ENCODE measurements at places on chromosomes 4 and X.

GRCh38 chrX:79170476-79171035 lies 26.1 kb downstream of the GPR174 start:
- no peak for DNase-seq

GRCh38 chr4:2406406-2406805 lies 12.0 kb downstream of the ZFYVE28 start:
- DNase-seq: no peak

DNA sequence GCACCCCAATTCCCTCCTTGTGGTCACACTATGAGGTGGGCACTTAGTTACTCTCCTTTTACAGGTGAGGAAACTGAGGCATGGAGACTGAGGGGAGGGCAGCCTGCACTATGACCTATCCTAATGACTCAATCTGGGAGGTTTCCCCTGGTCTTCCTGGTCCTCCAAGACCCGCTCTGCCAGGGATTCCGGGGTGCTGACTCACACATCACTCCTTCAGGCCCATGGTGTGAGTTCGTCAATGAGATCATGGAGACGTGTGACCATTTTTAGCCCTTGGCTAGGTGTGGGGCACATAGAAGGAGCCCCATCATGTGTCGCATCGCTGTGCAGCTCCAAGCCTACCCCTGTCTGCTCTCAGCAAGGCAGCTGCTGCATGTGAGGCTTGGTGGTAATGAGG lies 32.4 kb upstream of the BCOR start:
- no peak for DNase-seq

DNA sequence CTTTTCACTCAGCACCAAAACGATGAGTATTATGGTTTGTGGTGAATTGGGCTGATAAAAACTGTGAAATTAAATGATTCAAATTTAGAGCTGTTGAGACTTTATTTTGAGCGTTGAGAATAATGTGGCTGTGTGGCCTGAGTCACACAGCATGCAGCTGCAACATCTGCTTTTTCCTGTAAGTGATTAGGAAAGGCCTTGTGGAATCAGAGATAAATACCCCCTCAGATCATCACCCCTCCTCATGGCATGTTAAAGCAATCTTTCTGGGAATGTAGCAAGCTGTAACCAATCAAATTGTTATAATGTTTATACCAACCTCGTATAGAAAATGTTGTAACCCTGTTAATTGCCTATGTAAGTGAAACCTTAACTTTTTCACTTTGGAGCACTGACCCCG lies 90.0 kb upstream of the GRPR start:
- no peak for DNase-seq

GRCh38 chr4:168765726-168766125 lies 244.3 kb downstream of the CBR4 start:
- no peak for DNase-seq

DNA sequence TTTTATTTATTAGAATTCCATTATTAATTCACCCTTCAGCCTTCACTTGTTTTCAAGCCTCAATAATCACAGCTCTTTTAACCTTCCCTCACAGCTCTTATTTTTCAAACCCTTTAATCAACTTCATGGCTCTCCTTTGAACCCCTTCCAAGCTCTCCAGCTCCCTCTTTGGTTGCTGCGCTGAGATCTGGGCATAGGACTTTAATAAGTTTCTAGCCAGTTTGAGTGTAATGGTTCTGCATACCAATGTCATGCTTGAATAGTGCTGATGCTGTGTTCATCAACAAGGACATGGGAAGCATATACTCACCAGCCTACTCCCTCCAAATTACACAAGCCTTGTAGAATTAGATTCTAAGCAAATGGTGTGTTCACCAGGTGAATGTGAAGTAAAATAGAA lies 3.5 kb upstream of the RNF212 start:
- DNase-seq: peak; percentile 84

- DNase-seq: no peak
Measured at GRCh38 chrX:43551590-43551989, 104.5 kb upstream of the MAOA start.

DNA sequence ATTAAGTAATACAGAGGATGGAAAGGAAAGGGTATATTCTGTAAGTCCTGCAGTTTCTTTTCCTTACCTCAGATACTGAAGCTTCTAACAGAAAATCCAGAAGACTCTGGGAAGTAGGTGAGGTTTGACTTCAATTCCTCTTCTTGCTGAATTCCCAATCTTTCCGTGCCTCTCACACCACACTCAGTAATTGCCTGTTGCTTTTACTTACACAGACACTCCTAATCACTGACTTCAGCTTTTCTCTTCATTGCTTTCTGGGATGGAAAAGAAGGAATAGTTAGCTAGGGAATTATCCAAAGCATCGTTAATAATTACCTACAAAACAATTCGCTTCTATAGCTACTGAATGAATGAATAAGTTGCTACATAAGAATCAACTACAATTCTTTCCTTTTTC lies 163.6 kb downstream of the FBXO8 start:
- no peak for DNase-seq

- no peak for DNase-seq
Measured at GRCh38 chr4:85368932-85369331, 106.0 kb upstream of the ARHGAP24 start.

- DNase-seq: no peak
Measured at GRCh38 chr4:135274416-135274815, 1072.8 kb upstream of the PABPC4L start.

- DNase-seq: no peak
Measured at GRCh38 chrX:129785160-129785947, 5.6 kb downstream of the SASH3 start.

DNA sequence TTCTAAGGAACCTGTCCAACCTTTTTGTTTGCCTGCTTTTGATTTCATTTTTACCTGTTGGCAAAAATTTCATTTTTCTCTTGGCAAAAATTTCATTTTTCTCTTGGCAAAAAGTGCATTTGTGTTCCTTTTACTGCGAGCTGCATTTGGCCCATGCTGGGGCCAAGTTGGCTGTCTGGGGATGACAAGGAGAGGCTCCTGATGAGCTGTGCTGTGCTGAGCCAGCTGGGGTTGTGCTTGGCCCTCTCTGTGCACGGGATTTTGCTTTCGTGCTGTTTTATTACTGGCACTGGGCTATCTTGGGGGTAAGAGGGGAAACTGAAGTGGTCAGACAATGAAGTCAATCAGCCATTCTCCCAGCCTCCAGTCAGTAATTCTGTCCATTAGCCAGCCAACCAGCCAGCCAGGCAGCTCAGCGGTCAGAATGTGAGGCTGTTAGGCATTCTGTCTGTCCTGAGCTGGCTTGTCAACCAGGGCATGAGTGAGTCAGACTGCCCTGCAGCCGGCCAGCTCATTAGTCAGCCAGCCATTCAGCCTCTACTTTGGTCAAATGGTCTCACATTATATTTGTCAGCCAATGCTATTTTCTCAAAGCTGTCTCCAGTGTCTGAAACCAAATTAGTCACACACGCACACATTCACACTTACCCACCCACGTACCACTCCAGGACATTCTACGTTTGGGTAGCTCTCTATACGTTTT lies 56.9 kb upstream of the PRPS1 start:
- no peak for DNase-seq

- no peak for DNase-seq
Measured at GRCh38 chrX:130563476-130563875, 161.7 kb downstream of the RBMX2 start.

DNA sequence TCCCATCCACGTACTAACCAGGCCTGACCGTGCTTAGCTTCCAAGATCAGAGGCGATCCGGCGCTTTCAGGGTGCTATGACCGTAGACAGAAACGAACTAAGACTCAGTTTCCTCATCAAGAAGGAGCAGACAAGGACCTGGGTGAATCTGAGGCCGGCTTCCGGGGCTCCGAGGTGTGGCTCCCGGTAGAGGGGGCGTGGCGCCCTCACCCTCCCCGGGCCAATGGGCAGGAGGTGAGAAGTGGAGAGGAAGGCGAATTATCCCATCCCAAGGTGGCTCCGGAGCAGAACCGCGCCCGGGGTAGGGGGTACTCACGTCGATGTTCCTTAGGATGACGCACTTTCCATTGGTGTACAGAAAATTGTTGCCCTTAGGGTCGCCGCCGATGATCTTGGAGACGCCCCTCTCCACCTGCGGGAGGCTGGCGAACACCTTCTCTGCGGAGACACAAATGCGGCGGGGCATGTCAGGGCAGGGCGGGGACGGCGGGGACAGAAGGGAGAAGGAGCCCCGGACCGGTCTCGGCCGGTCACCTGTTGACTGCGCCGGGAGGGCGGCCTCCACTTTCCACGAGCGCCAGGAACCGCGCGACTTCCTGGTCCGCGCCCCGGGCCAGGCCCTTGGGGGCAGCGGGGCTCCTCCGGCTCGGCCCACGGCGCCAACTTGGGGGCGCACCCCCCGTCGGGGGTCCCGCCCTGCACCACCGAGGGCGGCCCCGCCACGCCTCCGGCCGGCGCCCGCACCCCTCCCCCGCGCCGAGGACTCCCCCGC lies 616 bp downstream of the WDR1 start:
- DNase-seq: no peak

DNA sequence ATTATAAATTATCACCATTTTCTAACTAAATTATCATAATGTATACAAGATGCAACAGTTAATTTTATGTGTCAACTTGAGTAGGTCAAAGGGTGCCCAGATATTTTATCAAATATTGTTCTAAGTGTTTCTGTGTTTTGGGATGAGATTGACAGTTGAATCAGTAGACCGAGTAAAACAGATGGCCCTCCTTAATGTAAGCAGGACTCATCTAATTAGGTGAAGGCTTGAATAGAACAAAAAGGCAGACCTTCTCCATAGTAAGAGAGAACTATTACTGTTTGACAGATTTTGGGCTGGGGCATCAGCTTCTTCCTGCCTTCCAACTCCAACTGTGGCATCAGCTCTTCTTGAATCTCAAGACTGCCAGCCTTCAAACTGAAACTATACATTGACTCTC lies 185.8 kb downstream of the TRAM1L1 start:
- no peak for DNase-seq

GRCh38 chr4:109571494-109571893 lies 11.4 kb downstream of the MCUB start:
- no peak for DNase-seq

- no peak for DNase-seq
Measured at GRCh38 chr4:21858971-21859370, 89.6 kb downstream of the KCNIP4 start.

DNA sequence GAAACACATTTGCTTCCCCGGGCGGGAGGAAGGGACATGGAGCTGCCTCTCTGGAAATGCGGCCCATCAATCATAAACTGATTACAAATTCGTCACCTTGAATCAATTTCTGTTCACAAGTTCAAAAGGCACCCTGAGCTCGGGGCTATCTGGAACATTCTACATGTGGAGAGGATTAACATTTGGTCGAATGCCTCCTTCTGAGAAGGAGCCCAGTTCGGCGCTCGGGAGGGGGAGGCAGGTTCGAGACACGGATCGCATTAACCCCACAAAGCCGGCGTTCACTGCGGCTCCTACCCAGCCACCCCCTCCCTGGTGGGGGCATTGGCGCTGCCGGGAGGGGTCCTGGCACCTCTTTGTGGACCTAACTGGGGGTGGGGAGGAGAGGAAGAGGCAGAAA lies 108.0 kb downstream of the CPZ start:
- no peak for DNase-seq

- DNase-seq: peak; percentile 26
Measured at GRCh38 chr4:30380404-30380998, 339.7 kb upstream of the PCDH7 start.

GRCh38 chrX:53031380-53031779 lies 17.2 kb upstream of the GPR173 start:
- DNase-seq: no peak

- no peak for DNase-seq
Measured at GRCh38 chrX:43741843-43742573, 85.9 kb downstream of the MAOA start.

DNA sequence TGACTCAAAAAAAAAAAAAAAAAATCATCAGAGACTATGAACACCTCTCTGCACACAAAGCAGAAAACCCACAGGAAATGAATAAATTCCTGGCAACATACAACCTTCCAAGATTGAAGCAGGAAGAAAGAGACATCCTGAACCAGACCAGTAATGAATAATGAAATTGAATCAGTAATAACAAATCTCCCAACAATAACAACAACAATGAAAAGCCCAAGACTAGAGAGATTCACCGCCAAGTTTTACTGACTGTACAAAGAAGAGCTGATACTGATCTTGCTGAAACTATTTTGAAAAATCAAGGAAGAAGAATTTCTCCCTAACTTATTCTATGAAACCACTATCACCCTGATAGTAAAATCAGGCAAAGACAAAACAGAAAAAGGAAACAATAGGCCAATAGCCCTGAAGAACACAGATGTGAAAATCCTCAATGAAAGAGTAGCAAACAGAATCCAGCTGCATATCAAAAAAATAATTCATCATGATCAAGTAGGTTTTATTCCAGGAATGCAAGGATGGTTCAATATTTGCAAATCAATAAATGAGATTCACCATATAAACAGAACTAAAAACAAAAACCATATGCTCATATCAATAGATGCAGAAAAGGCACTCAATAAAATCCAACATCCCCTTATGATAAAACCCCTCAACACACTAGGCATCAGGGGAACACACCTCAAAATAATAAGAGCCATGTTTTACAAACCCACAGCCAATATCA lies 31.0 kb upstream of the PLK4 start:
- no peak for DNase-seq

DNA sequence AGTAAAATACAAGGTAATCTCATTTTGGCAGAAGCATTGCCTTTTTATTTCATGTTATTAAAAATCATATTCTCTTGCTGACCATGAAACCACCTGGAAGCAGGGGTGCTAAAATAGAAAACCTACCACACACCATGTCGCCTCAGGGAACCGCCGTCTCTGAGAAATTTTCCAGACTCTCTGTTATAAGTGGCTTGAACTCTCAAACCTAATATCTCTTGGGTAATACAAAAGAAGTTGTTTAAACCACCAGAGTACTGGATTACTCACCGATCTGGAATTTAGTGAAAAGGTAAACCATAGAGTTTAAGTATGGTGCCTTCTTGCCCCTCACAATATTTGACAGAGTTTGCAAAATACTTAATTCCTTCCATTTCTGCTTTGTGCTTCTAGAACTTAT lies 27.7 kb downstream of the ENPP6 start:
- DNase-seq: no peak

- no peak for DNase-seq
Measured at GRCh38 chr4:159235779-159236368, 133.0 kb downstream of the RAPGEF2 start.

DNA sequence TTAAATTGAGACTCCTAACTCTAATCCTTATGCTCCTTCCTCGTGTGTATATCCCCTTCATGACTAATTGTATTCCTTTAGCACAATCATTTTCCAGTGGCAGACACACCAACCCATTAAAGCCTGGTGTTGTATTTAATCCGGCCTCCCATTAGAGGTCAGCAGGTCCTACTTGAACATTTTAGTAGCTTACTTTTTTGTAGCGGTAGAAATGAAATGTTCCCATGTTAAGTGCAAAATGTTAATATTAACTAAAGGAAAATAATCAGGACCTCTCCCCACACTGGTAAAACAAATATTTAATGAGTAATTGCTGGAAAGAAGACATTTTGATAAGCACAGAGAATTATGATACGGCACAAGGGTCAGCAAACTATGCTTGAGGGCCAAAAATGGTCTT lies 3.4 kb downstream of the RAB33B start:
- no peak for DNase-seq

GRCh38 chrX:15877380-15877779 lies 22.8 kb upstream of the AP1S2 start:
- DNase-seq: no peak

All from spinal cord (tissue), 10 donors.